MM.1S (cell line): ENCODE measurements at places on chromosomes 16 and 17.

- DNase-seq, result peak; percentile 37
- H3K27me3 ChIP-seq, result no peaks in the 10 kb centered on the region
- peaks cover 3% of the 10 kb centered on the region; the same call in 1 of the 2 replicates for H3K4me1 ChIP-seq
- H3K36me3 ChIP-seq, result no peaks in the 10 kb centered on the region
- H3K27ac ChIP-seq, result peak overlapping the region; percentile 64; the same call in 1 of the 2 replicates
- peak overlapping the region; percentile 95 for H3K4me3 ChIP-seq
These were observed 925 bp downstream of the ZNF689 start for GRCh38 chr16:30609002-30609925.

DNA sequence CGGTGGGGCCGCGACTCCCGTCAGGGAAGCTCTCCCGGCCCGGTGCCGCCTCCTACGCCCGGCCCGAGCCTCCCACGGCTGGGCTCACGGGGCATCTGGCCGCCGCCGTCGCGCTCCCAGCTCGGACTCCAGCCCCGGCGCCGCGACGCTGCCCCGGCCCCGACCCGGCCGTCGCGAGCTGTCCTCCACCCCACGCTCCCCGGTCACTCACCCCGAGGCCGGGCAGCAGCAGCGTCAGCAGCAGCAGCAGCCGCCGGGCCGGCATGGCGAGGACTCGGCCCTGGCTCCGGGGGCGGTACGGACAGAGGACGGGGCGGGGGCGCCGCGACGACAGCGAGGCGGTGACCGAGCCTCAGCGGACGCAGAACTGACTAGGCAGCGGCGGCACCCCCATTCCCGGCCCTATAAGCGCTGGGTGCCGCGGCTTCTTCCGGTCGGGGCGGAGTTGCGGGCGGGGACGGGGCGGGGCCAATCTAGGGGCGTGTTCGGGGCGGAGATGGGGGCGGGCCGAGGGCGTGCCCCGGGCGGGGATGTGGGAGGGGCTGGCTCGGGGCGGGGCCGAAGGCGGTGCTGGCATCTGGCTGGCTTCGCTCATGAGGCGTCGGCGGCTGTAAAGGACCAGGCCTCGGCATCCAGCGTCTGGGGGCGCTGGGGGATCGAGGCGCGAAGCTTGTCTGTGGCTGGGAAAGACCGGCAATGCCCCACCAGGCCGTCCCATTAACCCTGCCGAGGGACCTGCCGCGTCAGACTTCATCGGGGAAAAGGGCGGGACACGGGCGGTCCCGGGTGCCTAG is at the start of gene ERN1:
Gene ERN1, minus strand, starts transcription at position 380 of the 794 bp plus-strand sequence. Its CDS starts 115 bp downstream, at position 265.
- H3K36me3 ChIP-seq, result no peaks in the 10 kb centered on the region
- H3K27ac ChIP-seq, result peak within 1 kb of the TSS; percentile 99

GRCh38 chr16:74736531-74737157 is 36.0 kb upstream of the MLKL start:
- H3K27ac ChIP-seq, result no peak overlapping the region
- no peak overlapping the region for H3K4me3 ChIP-seq

DNA sequence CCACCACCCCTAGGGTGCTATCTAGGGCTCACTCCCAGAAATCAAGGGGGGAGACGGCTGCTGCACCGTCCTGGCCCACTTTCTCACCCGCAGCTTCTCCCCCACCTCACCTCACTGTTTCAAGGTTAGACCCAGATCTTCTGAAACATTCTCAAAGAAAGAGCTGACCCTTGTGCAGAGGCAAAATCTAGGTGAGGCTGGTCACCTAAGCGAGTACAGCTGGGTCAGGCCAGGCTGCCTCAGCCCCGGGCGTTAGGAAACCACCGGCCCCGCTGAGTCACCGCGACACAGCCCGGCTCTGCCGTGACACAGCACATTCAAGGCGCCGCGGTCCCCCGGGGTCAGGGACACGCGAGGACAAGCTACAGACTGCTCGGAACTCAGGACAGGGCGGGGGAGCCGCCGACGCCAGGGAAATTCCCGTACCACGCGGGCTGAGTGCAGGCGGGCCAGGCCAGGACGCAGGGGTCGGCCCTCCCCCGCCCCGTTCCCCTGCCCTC is 27.1 kb downstream of the GNPTG start:
- H3K27me3 ChIP-seq, result no peaks in the 10 kb centered on the region
- H3K4me3 ChIP-seq, result peak overlapping the region; percentile 82
- H3K36me3 ChIP-seq, result no peaks in the 10 kb centered on the region
- peak overlapping the region; percentile 65 for H3K27ac ChIP-seq

DNA sequence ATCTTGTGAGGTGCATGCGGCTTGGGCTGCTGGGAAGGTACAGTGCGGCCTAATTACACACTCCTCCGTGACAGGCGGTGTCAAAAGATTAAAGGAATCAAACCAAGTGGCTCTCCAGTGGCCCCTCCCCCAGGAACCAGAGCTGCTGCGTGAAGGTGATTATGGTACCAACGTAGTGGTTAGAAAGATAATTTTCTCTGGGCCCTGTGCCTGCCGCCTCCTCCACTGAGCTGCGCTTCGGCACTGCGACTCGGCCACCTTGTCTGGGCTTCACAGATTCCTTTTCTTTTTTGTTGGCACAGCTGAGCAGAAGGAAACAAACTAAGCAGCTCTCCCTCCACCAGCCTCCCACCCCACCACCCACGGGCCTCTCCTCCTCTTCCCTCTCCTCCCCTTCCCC is 113.2 kb upstream of the SDK2 start:
- DNase-seq, result no peak
- no peaks in the 10 kb centered on the region for H3K36me3 ChIP-seq
- peaks cover 93% of the 10 kb centered on the region for H3K27me3 ChIP-seq

DNA sequence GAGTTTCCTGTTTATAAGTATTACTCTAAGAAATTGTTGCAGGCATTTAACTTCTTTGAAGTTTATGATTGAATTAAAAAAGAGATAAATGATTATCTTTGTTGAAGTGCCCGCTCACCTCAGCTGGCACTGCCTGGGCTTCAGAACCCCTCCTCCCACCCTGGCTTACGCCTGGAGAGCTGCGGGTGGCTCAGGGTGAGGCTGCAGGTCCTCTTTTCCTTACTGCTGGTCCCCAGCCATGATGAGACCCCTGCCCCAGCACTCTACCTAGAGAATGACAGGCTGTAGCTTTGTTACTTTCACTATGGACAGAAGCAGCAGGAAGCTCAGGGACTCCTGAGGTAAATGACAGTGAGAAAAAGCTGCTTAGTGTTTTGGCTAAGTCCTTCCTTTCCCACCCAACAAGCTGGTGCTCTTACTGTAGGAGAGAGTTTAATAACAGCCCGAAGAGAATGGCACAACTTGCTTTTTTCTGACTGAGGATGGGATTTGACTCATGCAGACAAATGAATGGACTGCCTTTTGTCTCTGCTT is 62.1 kb downstream of the EPN2 start:
- H3K4me3 ChIP-seq, result no peak overlapping the region
- no peak overlapping the region for H3K27ac ChIP-seq
- peaks cover 25% of the 10 kb centered on the region for H3K4me1 ChIP-seq
- no peaks in the 10 kb centered on the region for H3K36me3 ChIP-seq
- DNase-seq, result no peak
- H3K27me3 ChIP-seq, result no peaks in the 10 kb centered on the region

DNA sequence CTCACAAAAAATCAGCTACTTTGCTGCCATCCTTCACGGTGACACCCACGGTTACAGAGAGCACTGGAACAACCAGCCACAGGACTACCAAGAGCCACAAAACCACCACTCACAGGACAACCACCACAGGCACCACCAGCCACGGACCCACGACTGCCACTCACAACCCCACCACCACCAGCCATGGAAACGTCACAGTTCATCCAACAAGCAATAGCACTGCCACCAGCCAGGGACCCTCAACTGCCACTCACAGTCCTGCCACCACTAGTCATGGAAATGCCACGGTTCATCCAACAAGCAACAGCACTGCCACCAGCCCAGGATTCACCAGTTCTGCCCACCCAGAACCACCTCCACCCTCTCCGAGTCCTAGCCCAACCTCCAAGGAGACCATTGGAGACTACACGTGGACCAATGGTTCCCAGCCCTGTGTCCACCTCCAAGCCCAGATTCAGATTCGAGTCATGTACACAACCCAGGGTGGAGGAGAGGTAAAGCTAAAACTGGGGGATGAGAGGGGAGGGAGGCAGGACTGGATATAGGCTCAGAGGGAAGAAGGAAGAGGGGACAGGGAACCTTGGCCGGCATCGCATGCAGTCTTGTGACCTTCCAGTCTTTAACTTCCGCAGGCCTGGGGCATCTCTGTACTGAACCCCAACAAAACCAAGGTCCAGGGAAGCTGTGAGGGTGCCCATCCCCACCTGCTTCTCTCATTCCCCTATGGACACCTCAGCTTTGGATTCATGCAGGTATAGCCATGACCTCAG is 581 bp downstream of the CD68 start:
- no peak overlapping the region for H3K4me3 ChIP-seq
- peak overlapping the region; percentile 85 for H3K27ac ChIP-seq
- no peaks in the 10 kb centered on the region for H3K27me3 ChIP-seq
- peaks cover 63% of the 10 kb centered on the region for H3K4me1 ChIP-seq

- peaks cover 30% of the 10 kb centered on the region for H3K27me3 ChIP-seq
- H3K27ac ChIP-seq, result peak overlapping the region; percentile 15; the same call in 1 of the 2 replicates
- DNase-seq, result peak; percentile 55
- peaks cover 12% of the 10 kb centered on the region; the same call in 1 of the 2 replicates for H3K4me1 ChIP-seq
- H3K36me3 ChIP-seq, result no peaks in the 10 kb centered on the region
These were observed 333 bp upstream of the NOG start for GRCh38 chr17:56593086-56593645.

DNA sequence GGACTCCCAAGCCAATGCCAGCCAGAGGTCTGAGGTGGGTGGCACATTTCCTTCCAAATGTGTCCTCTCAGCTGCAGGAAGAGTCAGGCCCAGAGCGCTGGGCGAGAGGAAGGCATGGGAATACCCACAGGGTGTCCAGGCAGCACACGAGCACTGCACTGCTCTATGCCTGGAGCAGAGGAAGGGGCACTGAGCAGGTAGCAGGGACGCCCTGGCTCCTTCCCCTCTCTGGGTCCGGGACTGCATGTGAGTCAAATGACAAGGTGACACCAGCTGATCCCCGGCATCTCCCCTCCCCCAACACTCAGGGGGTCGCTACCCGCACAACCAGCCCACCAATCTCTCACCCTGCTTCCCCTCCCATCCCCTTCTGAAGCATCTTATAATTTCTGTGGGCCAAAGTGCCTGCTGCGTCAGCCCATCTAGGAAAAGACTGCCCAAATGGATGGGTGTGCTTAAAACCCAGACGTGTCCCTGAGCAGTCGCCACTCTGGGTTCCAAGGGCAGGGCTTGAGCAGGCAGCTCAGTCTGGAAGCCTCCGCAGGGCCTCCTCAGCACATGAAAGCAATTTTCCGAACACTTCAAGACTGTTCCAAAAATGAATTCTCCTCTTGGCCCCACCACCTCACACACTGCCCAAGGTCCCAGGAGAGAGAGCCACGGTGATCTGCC is 12.0 kb upstream of the BCAR1 start:
- H3K27me3 ChIP-seq, result 0 out of 2 replicates have a peak, but pooled peaks cover 7% of the 10 kb centered on the region
- no peaks in the 10 kb centered on the region for H3K4me1 ChIP-seq
- H3K36me3 ChIP-seq, result no peaks in the 10 kb centered on the region
- no peak overlapping the region for H3K4me3 ChIP-seq
- no peak overlapping the region for H3K27ac ChIP-seq

DNA sequence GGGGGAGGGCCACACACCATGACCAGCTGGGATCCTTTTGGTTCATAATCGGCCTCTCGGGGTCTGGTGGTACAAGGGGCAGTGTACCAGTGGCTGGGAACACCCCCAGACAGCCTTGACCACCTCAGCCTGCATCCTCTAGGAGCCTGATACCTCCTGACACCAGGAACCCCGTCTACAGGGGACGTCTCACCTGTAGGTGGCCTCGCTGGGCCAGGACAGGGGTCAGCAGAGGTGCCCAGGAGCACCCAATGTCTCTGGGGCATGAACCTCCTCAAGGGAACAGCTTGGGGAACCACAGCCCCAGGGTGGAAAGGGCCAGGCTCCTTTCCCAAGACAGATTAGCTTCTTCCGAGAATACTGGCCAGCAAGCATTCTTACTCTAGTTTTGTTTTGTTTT is 2.5 kb upstream of the METRNL start:
- H3K4me3 ChIP-seq, result no peak overlapping the region
- peaks cover 72% of the 10 kb centered on the region for H3K27me3 ChIP-seq
- H3K27ac ChIP-seq, result no peak overlapping the region
- H3K4me1 ChIP-seq, result no peaks in the 10 kb centered on the region
- DNase-seq, result no peak

GRCh38 chr17:9897372-9897968 is 7.6 kb downstream of the RCVRN start:
- no peak overlapping the region for H3K4me3 ChIP-seq
- no peak overlapping the region for H3K27ac ChIP-seq
- no peak for DNase-seq
- no peaks in the 10 kb centered on the region for H3K4me1 ChIP-seq
- H3K27me3 ChIP-seq, result peaks cover 9% of the 10 kb centered on the region
- no peaks in the 10 kb centered on the region for H3K36me3 ChIP-seq

- H3K36me3 ChIP-seq, result no peaks in the 10 kb centered on the region
- DNase-seq, result no peak
- H3K4me3 ChIP-seq, result no peak overlapping the region
- no peaks in the 10 kb centered on the region for H3K4me1 ChIP-seq
These were observed 82.0 kb upstream of the ALOX12 start for GRCh38 chr17:6913608-6914443.

DNA sequence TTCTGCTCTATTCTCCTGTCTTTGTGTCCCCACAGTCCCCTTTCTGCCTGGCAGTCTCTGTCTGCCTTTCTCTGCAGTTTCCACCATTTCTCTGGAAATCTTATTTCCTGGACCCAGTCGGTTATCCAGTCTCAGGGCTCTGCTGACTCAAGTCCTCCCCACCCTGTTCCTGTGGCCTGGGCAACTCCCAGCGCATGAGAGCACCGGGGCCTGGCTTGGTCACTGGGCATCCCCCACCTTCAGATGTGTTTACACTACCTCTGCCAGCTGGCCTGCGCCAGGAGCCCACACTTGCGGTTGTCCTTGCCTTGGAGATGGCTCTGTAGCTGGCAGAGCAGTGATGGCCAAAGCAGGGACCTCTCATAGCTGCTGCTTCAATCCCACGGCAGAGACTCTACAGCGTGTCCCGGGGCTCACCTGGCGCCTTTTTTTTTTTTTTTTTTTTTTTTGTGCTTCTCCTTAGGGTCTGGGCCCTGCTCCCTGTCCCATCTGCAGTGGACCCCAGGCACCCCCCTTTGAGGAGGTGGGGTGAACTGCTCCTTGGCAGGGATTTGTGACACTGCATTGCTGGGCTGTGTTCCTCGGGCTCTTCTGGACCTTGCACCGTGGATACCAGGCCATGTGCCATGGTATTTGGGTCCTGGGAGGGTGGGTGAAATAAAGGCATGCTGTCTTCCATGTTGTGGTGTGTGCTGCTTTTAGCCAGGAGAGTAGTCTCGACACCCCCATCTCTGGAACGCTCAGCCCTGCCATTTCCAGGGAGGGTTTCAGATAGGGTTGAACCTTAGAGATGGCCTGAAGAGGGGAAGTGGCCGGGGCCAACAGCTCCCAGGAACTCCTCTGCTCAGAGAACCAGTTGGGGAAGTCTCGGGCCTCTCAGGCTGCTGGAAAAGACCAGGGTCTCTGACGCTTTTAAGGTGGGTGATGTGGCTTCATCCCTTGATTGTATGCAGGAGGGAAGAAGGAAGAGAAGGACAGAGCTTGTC is 17.5 kb downstream of the GUCY2D start:
- H3K4me3 ChIP-seq, result no peak overlapping the region
- H3K4me1 ChIP-seq, result no peaks in the 10 kb centered on the region
- peaks cover 32% of the 10 kb centered on the region for H3K27me3 ChIP-seq
- no peaks in the 10 kb centered on the region for H3K36me3 ChIP-seq
